ENCODE measurements at places on chromosomes 11 and 22. TPM values are rescaled to one million over a fixed set of nuclear protein-coding genes. Genes with fewer than 3 reads are reported as not detected.

GLYATL1 gene
- total RNA-seq = not detected

- no peak for DNase-seq
Measured at GRCh38 chr11:114200351-114201133, 95.7 kb upstream of the NNMT start.

PGA5 gene
- not detected for total RNA-seq

GRCh38 chr11:84437071-84437980 lies 1151.2 kb upstream of the CCDC90B start:
- no peak for DNase-seq

- DNase-seq = no peak
Measured at GRCh38 chr11:94305146-94305545, 766 bp downstream of the IZUMO1R start.

DNA sequence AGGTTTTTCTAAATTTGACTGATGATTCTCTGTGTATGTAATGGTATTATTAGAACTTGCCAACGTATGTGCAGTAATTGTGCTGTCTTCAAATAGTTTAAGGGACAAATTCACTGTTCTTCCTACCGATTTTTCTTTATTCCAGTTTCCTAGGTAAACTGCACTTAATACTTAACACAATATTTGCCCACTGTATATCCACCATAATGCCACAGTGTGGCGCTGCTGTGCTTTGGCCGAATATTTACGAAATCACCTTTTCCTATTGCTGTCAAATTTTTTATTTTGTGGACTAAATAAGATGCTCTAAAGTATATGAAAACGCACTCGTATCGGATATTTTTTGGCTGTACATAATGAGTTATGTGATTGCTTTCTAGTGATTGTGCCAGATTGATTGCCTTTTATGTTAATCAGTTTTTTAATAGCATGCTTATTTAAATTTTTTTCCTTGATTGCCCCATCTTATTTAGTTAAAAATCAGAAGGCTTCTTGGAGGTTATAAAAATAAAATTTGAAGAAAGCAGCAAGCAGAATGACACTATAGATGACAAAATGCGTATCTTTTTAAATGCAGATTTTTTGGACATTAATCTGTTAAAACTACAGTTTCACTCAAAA lies 10.5 kb downstream of the AASDHPPT start:
- peak; percentile 68 for DNase-seq

- DNase-seq = no peak
Measured at GRCh38 chr11:1482581-1483444, 3.8 kb downstream of the MOB2 start.

GRCh38 chr22:37917874-37918548 lies 11.9 kb downstream of the MICALL1 start:
- no peak for DNase-seq

FXYD6 gene
- not detected for total RNA-seq

Measured in natural killer cell (primary cell).